Upper lobe of right lung (tissue), 1 donor: ENCODE measurements at places on chromosomes 11 and 22. TPM values are rescaled to one million over a fixed set of nuclear protein-coding genes. Genes with fewer than 3 reads are reported as not detected.

- H3K27me3 ChIP-seq, result peaks cover 10% of the 10 kb centered on the region
- H3K27ac ChIP-seq, result no peak overlapping the region
- no peaks in the 10 kb centered on the region for H3K36me3 ChIP-seq
- DNase-seq, result no peak
- H3K4me1 ChIP-seq, result no peaks in the 10 kb centered on the region
These were observed 94.5 kb upstream of the TOP3B start for GRCh38 chr22:22076932-22077703.

DNA sequence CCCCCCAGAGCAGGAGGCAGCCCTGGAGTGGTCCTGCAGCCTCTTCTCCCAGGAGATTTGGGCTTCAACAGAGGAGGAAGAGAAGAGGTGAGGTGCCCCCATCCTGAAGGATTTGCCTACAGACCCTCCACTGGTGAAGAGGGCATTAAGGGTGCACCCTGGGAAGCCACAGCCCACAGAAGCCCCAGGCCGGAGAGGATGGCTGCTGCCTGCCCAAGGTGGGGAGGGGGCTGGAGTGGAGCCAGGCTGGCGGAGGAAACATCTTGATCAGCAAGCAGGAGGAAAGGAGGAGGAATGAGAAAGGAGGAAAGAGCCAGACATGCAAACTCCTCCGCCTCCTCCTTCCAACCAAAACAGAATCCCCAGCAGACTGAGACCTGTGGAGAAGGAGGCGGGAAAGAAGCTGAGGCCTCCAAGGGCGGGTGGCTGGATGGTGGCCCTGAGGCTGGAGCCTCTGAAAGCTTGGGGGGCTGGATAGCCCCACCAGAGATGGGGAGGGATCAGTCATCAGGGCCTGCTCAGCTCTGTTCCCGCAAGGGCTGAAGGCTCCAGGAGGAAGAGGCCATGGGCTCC lies 31.3 kb downstream of the ARRB1 start:
- no peak overlapping the region for H3K4me3 ChIP-seq
- peak overlapping the region; percentile 18 for H3K27ac ChIP-seq
- H3K27me3 ChIP-seq, result no peaks in the 10 kb centered on the region
- no peak for DNase-seq
- H3K36me3 ChIP-seq, result peaks cover 32% of the 10 kb centered on the region

- H3K36me3 ChIP-seq, result no peaks in the 10 kb centered on the region
- H3K27me3 ChIP-seq, result peaks cover 17% of the 10 kb centered on the region
- DNase-seq, result no peak
- H3K4me3 ChIP-seq, result no peak overlapping the region
These were observed 982 bp upstream of the SHANK3 start for GRCh38 chr22:50671641-50672040.

- no peak overlapping the region for H3K27ac ChIP-seq
- no peak overlapping the region for H3K4me3 ChIP-seq
- no peak for DNase-seq
- H3K36me3 ChIP-seq, result peaks cover 74% of the 10 kb centered on the region
These were observed 16.1 kb upstream of the RELT start for GRCh38 chr11:73359930-73360742.

The CLMP gene
- total RNA-seq, result 17.6 TPM
